CD4-positive, alpha-beta T cell (primary cell): ENCODE measurements at places on chromosomes 6 and 20.

DNA sequence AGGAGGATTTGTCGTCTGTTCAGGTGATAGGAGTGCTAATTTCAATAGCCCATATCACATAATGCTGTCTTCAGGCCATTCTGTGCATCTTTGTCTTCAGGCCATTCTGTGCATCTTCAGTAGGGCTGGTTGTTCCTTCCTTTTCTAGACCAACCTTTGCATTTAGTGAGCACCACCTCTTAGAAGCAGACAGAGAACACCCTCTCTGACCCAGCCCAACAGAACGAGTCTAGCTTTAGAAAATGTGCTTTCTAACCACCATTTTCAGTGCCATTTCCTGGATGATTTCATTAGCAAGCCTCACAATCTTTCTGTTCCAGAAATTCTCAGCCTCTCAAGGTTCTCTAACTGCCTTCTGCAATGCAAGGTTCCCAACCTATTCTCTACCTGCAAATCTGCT lies 215.3 kb upstream of the KCNQ5 start:
- DNase-seq = no peak

DNA sequence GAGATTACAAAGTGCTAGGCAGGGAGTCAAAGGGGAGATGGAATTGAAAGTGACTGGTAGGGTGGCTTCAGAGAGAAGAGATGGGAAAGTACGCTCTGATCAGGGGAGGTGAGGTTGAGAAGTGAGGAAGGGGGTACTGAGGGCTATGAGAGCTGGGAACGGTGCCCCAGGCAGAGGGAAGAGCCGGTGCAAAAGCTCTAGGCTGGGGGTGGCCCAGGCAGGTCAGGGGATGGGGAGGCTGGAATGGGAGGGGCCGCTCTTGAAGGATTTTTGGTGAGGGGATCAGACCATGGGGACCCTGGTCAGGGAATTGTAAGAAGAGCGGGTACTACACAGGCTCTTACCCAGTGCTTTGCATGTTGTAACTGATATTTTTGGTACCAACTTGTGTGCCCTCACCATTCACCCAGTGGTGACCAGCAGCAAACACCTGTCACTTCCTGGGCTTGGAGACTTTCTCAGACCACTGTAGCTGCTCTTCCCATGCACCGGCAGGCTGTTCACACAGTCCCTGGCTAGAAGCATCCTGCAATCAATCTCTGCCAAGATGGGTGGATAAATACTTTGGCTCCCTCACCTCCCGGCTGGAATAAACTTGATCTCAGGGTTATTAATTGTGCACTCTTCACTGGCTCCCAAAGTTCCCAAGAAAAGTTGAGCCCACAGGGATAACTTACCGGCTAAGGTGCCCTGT lies 24.0 kb downstream of the PCK1 start:
- no peak for DNase-seq

DNA sequence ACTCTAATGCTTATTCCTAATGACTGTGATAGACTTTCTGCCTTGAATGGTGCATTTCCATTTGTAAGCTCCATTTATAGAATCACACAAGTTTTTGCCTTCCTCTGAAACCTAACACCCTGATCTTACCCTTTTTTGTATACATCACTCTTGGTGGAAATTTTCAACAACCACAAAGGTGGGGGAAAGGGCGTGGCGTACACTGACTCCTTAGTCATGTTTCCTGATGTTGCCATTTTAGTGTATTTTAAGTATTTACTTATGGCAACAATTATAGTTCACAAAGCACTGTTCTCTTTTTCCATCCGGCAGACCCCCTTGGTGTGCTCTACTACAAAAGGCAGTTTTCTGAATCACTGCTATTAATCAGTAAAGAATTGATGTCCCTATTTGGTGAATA lies 92.0 kb downstream of the ATXN1 start:
- DNase-seq = peak; percentile 30

GRCh38 chr6:142400495-142400894 lies 98.7 kb downstream of the ADGRG6 start:
- no peak for DNase-seq

DNA sequence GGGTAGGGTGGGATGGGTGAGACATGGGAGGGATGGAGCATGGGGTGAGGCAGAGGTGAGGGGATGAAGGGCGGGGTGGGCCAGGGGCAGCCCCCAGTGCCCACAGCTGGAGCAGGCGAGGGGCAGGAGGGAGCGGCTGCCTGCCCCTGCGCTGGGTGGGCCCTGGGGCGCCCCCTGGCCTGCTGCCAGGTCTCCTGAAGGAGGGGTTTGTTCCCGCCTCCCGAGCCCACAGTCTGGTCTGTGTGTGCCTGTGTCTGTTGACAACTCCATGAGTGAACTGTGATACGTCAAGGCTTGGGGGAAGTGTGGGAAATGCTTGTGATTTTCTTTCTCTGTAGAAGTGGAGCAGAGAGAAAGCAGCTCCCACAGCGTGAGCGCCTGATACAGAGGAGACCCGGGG lies 10.9 kb upstream of the MRGBP start:
- no peak for DNase-seq

- no peak for DNase-seq
Observed at GRCh38 chr6:26107935-26108334, 20.7 kb downstream of the HFE start.

DNA sequence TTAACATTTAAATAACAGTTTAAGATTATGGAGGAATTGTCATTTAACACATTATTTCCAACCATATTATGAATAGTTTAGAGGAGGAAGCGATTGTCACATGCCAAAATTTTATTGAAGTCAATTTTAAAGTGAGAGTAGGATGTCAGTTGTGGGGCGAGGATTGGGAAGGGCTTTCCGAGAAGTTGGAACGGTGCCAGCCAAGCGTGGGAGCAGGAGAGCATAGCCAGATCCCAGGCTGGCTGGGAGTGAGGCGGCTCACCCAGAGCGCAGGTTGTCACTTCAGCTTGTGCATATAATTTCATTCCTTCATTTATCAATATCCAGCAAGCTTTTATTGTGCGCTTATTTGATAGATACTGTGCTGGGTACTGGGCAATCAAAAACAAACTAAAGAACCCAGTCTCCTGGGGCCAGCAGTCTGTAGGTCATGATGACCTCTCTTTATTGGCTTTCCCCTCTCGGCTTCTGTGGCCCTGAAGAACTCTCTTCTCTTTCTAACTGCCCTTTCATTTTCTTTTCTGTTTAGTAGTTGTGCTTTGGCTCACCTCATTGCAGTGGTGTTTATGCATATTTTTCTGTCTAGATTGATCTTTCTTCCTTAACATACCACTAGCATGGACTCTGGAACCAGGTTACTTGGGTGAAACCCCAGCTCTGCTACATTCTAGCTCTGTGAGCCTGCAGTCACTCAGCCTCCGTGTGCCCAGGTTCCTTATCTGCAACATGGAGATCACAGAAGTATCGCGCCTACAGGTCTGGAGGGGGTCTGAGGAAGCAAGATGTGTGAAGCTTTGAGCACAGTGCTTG lies 6.4 kb downstream of the CEP43 start:
- no peak for DNase-seq

- DNase-seq = no peak
Observed at GRCh38 chr6:68951270-68951669, 316.2 kb downstream of the ADGRB3 start.

- no peak for DNase-seq
Observed at GRCh38 chr6:5204376-5204775, 56.4 kb downstream of the LYRM4 start.

- peak; percentile 74 for DNase-seq
Observed at GRCh38 chr6:26312501-26313397, 52.2 kb upstream of the BTN3A2 start.

- DNase-seq = peak; percentile 50
Observed at GRCh38 chr6:34055223-34055933, 90.5 kb downstream of the GRM4 start.

GRCh38 chr6:101577091-101577490 lies 183.6 kb downstream of the GRIK2 start:
- DNase-seq = no peak

DNA sequence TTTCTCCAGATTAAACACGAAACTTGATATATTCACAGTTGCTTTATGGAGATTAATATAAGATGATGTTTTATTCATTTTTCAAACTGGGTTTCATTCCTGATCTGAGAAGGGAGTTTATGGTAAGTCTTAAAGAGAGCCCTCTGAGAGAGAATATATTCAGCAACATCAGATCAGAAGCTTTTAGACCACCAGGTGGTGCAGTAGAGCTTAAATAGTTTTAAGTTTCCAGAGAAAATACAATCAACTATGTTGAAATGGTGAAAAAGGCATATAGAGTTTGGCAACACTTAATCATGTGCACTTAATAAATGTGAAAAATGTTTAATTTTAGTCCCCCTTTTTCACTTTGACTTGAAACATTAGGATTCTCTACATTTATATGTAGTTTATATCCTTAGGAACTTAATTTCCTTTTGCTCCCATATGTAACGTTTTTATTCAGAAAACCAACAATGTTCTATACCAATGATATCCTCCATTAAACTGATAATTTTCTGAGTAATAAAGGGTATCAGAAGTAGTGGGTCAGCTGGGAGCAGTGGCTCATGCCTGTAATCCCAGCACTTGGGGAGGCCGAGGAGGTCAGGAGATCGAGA lies 86.4 kb upstream of the CLDN20 start:
- DNase-seq = peak; percentile 67

DNA sequence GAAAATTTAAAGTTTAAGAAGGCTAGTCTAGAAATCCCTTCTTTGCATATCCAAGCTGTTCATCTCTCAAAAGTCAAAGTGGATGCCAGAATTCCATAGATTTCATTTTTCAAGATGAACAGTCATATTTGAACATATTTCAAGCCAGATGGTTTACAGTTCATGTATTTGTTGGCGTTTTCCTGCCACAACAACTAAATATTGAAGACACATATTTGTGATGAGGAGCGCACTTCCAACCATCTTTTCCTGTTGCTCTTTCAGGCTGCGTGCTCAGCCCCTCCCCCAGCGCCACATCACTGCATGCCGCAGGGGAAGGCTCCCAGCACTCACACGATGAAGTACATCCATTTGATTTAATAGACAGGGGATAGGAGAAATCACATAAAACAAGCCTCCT lies 5.9 kb upstream of the NOX3 start:
- DNase-seq = no peak

GRCh38 chr20:5148581-5148980 lies 21.8 kb downstream of the CDS2 start:
- no peak for DNase-seq

DNA sequence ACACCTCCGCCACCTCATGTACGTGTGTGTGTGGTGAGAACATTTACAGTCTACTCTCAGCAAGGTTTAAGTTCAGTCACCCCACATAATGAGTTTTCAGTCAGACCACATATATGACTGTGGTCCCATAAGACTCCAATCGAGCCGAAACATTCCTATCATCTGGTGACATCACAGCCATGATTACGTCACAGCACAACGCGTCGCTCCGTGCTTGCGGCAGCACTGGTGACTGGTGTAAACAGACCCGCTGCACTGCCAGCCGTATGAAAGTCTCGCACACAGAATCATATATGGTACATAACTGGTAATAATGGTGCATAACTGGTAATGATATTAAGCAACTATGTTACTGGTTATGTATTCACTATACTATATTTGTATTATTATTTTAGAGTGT lies 150.7 kb downstream of the DLL1 start:
- DNase-seq = no peak

- no peak for DNase-seq
Observed at GRCh38 chr6:122719176-122719575, 60.3 kb upstream of the FABP7 start.

GRCh38 chr6:44410363-44410762 lies 22.9 kb downstream of the CDC5L start:
- DNase-seq = no peak

DNA sequence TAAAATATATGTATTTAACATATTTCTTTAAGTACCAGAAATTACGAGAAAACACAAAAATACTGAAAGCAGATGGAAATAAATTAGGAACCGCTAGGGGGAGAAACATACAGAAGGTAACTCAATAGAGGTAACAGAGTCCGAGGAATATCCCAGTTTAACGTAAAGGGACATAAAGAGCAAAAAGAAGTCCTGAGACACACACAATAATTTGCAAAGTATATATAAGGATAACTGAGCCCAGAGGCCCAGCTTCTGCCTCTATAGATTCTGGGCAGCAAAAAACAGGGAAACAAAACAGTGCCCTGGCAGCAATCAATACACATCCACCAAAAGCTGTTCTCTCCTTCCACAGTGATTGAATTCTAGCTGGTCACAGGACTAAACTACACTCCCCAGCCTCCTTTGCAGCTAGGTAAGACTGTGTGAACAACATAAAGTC lies 15.1 kb downstream of the TBC1D32 start:
- no peak for DNase-seq
